ENCODE measurements at places on chromosomes 6 and 20.

DNA sequence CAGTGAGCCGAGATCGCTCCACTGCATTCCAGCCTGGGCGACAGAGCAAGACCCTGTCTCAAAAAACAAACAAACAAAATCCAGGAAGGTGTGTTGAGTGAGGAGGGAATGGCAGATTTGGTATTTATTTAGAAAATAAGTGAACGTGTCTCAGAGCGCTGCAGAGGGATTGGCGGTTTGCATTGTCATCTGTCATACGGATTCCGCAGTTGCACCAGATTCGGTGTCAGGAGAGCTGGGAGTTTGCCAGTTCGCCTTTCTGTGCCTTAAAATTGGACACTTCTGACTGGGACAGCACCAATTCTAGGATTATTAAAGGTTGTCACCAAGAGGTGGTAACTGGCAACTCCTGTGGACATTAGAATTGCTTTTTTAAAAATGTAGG lies 912 bp downstream of the SNRNP48 start:
- DNase-seq = no peak

DNA sequence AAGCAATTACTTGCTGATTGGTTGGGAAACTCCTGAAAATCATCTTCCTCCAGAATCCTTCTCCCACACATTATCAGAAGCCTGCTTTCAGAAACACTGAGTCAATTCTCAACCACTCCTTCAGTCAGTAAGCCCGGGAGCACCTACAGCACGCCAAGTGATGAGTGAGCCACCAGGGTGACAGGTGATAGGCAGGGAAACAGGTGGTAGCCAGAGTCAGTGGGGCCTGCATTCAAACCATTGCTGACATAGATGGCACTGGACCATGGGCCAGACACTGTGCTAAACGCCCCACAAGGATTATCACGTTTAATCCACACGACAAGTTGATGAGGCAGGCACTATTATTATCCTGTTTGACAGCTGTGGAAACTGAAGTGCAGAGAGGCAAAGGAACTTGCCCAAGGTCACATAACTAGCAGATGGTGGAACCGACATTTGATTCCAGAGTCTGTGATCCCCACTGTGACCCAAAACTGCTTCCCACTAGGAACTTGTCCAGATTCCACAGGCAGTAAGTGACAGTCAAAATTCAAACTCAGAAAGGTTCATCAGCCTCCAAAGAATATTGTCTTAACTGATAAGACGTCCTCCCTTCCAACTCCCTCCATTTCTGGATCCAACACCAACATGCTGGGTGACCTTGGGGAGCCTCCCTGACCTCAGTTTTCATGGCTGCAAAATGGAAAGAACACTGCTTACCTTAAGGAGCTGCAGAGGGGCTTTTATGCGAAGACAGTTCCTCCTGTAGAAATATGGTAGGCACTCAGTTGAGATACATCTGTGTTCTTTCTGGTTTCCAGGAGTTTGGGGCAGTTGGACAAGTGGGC lies 23.9 kb upstream of the TOP1 start:
- peak; percentile 39 for DNase-seq

DNA sequence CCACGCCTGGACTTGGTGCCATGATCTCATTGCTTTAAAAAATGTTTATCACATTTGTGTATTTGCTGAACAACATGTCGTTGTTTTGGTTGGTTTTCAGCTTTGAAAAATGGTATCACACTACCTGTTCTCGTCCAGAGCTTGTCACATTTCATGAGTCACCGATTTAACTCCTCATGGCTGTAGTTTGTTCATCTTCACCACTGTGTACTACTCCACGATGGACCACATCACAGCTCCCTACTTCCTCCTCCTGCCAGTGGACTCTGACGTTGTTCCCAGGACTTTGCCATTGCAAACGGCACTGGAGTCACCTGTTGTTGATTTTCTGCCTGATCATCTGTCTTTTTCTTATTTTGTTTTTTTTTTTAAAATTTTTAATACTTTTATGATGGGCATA lies 157.7 kb downstream of the ERMARD start:
- DNase-seq = no peak

- no peak for DNase-seq
Observed at GRCh38 chr20:1391640-1392442, 1.0 kb downstream of the FKBP1A start.

- no peak for DNase-seq
Observed at GRCh38 chr6:123895346-123895745, 91.7 kb downstream of the NKAIN2 start.

- DNase-seq = peak; percentile 38
Observed at GRCh38 chr20:57657535-57658446, 37.6 kb upstream of the ZBP1 start.

Measured in stimulated activated CD4-positive, alpha-beta T cell treated with anti-CD3 and anti-CD28 coated beads, Interleukin-4, amount 100 ng/mL, for 24 hours (primary cell).